Cardiac muscle cell (in vitro differentiated cells and primary cell): ENCODE measurements at places on chromosomes 16 and 17. TPM values are rescaled to one million over a fixed set of nuclear protein-coding genes. Genes with fewer than 3 reads are reported as not detected.

DLX3 gene
- polyA plus RNA-seq, result 1.1 and 2.1 TPM in 2 replicates

TBC1D3H gene
- not detected in 2 replicates for polyA plus RNA-seq

RNF213 gene
- 11.5 and 14.5 TPM in 2 replicates for polyA plus RNA-seq

PPP1R27 gene
- 1.0 TPM in 1 of 2 replicates, not detected in the other for polyA plus RNA-seq

IRX3 gene
- 190 and 212 TPM in 2 replicates for polyA plus RNA-seq
